ENCODE measurements at places on chromosomes 5 and 9.

DNA sequence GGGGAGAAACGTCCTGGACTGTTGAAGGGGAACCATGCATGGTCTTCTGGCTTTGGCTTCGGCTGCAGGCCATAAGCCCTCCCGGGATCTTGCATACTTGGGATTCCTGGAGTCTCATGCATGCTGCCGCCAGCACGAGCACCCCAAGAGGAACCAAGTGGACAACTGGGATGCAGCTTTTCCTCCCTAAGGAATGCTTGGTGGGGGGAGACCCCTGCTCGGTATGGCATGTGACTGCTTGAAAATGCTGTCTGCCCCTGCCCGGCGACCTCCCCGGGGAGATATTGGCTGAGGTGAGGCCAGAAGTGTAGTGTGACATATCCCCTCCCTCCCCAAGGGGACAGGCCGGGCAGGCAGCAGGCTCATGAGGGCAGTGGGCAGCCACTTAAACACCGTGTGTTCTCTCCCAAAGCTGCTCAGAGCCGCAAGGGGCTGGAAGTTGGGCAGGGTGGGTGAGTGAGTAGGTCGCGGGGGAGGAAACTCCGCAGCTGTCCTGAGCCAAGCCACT, 15.7 kb downstream of the TMEM171 start:
- DNase-seq, result no peak

DNA sequence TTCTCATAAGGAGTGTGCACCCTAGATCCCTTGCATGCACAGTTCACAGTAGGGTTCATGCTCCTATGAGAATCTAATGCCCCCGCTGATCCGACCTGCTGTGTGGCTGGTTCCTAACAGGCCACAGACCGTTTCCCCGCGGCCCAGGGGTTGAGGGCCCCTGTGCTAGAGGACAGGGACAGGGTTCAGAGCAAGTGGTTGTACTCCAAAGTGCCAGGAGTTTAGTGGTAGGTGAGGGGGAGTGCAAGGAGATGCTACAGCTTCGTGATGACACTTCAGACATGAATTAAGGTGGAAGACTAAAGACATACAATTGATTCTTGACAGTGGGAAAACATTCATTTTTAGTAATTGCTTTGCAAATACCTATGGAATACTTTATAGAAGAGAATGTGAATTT, 40.5 kb downstream of the SNX24 start:
- DNase-seq, result no peak

- no peak for DNase-seq
These were observed 9.6 kb downstream of the MTMR12 start for GRCh38 chr5:32302835-32303754.

- no peak for DNase-seq
These were observed 284.8 kb downstream of the ADGRV1 start for GRCh38 chr5:90843443-90843842.

DNA sequence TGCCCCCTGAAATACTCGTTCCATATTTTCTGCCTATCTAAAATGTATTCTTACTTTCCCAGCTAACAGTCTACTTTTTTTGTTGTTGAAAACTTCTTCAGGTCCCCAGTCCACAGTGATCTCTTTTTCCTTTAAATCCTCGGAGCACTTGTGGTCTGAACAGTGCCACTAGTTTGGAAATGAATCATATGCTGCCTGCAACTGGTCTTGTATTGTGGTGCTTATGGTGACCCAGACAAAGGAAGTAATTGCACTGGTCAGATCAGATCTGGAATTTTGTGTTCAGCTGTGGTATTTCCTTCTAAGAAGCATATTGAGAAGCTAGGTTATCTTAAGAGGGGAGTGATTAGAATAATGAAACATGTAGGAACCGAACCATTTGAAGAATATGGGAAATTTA, 2.9 kb downstream of the UNC13B start:
- no peak for DNase-seq

- no peak for DNase-seq
These were observed 130.4 kb downstream of the TMEM174 start for GRCh38 chr5:73303148-73304079.

DNA sequence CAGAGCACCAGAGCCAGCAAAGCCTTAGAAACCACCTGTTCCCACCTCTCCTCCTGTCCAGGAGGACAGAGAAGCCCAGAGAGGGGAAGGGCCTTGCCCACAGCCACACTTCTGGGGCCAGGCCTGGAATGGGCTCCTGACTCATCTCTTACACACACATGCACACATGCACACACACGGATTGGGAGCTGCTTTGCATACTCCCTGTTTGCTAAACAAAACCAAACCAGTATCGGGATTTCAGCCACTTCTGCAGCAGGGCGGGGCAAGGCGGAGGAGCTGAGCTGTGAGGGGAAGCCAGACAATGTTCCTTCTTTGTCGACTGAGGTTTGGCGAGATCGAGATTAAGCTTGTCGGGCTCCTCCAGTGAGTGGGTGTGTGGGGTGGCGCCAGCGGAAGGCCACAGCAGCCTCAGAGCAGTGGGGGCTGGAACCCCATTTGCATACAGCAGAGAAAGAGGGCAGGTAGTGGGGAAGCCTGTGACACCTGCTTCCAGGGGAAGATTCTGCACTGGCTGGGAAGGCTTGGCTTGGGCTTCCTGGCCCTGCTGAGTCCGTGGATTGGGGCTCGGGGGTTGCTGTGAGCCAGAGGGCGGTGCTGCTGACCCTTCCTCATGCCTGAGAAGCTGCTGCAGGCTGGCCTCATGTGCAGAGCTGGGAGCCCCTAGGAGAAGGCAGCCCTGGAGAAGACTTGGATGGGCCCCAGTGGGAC, 16.1 kb downstream of the GFI1B start:
- peak; percentile 12 for DNase-seq

DNA sequence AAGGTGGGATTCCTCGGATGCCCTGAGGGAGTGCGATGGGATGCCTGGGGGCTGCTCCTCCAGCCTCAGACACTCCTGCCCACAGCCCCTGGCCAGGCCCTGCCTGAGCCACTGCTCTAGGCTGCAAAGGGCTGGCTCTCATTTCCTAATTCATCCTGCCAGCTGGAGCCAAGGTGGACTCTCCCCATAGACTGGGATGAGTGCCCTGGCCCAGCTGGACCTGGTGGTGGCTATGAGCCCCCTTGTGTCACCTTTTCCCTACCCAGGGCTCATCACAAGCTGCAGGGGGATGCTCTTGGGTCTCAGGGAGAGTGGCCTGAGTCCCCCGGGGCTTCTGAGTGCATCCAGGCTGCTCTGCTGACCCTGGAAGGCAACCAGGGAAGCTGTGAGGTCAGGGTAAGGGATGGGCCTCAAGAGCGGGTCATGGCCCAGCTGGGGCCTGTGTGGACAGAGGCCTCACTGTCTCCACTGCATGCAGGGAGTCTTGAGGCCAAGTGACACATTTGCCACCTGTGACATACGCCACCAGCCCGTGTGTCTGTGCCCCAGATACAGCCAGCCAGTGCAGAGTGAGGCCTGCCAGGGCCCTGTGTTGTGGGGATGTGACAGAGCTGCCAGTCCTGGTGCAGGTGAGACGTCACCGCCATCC, 102.7 kb upstream of the IER5L start:
- DNase-seq, result no peak

DNA sequence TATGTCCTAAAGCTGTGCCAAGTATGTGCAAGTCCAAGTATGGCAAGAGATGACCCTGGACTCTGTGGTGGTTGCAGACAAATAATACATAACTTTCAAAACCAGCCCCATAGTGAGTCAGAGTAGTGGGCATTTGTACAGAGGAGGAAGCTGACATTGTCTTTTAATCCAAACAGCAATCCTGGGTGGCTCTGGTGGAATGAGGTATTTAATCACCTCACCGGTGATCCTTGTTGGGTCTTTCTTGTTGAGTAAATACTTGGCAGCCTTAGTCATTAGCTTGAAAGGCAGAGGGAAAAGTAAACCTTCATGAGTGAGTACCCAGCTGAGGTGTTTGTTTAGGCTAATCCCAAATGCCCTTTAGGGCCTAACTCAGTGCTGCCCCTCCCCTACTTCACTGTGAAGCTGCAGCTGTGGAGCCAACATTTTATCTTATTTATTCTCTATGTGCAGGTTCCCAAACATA, 148.7 kb upstream of the SLC12A2 start:
- no peak for DNase-seq

DNA sequence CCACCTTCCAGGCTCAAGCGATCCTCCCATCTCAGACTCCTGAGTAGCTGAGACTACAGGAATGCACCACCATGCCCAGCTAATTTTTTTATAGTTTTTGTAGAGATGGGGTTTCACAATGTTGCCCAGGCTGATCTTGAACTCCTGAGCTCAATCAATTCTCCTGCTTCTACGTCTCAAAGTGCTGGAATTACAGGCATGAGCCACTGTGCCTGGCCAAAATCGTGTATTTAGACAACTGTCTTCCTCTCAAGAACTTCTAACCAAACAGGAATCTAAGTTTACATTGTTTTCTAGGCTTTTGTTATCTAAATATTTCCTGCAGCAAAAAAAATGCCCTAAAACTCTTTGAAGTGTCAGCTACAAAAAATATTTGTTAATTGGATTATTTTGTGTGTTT, 78.8 kb downstream of the NLN start:
- no peak for DNase-seq

DNA sequence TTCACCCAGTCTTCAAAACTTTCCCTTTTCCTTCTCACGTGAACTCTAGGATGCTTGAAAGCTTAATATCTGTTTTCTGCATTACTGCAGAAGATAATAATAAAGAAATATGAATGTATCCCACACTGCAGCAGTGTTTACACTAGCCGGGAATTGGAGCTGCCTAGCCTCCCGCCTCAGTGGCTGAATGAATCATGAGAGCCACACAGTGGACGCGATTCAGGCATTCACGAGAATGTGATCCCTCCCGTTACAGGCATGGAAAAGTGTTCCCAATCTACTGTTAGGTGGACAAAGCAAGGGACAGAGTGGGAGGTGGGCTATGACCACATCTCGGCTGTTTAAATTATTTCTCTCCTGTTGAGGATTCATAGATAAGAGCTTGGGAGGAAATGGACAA, 69.4 kb upstream of the CTSL start:
- DNase-seq, result no peak

DNA sequence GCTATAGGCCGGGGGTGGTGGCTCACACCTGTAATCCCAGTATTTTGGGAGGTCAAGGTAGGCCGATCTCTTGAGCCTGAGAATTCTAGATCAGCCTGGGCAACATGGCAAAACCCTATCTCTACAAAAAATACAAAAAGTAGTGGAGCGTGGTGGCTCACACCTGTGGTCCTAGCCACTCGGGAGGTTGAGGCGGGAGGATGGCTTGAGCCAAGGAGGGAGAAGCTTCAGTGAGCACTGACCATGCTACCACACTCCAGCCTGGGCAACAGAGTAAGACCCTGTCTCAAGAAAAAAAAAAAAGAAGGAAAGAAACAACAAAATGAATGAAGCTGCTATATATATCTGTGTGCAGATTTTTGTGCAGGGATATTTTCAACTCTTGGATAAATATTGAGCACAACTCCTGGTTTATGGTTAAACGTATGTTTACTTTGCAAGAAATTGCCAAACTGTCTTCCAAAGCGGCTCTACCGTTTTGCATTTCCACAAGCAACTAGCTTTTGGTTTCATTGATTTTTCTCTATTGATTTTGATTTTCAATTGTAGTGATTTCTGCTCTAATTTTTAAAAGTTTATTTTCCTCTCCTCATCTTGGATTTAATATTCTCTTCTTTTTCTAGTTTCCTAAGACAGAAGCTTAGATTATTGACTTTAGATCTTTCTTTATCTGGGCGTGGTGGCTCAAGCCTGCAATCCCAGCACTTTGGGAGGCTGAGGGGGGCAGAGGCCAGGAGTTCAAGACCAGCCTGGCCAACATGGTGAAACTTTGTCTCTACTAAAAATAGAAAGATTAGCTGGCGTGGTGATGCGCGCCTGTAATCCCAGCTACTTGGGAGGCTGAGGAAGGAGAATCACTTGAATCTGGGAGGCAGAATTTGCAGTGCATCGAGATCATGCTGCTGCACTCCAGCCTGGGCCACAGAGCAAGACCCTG, 49.2 kb downstream of the SPIN1 start:
- no peak for DNase-seq

DNA sequence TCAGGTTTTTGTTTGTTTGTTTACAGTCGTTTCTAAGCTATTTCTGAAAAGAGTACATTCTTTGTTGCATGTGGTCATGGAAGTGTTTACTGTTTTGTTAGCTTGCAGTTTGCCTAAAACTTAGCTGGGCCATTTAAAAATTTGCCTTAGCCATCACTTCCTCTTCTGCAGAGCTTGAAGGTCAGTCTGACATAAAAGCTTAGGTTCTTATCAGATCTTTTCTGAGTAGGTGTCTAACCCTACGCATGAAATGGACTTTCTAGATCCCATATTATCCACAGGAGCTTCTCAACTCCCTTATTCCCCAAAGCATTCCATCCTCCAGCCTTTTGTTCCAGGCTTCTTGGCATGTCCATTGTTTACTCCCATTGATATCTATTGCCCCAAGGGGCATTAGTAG, 90.3 kb downstream of the AP3B1 start:
- no peak for DNase-seq

DNA sequence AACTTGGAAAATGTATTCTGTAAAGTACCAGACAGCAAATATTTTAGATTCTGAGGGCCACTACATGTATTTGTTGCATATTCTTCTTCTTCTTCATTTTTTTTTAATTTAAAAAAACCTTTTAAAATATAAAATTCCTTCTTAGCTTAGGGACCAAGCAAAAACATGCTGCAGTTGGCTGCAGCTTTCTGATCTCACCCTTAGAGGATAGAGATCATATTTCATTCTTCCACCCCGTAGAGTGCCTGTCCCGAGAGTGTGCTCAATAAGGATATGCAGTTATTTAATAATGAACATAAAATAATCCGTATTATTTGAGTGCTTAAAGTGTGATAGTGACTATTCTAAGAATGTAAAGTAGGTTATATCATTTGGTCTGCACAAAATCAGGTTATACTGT, 204.2 kb upstream of the CD180 start:
- no peak for DNase-seq

DNA sequence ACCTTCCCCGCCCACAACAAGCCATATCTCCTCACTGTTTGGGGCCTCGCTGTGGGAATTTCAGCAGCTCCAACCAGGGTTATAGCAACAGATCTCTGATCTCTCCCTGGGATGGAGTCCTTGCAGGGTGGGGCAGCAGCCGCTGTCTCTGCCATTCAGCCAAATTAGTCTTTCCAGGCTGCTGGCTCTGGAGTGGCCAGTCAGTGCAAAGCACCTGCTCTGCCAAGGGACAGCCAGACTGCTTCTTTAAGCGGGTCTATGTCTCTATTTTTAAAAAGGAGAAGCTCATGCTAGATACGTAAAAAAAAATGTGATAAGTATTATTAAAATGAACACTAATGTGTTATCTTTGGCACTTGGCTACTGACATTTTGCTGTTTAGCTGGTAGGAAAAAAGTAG, 380.2 kb downstream of the CDH10 start:
- DNase-seq, result no peak

Data from stimulated activated CD4-positive, alpha-beta T cell treated with anti-CD3 and anti-CD28 coated beads, TNF-alpha, amount 100 ng/mL, for 24 hours (primary cell).